ENCODE measurements at places on chromosomes 2 and 18. TPM values are rescaled to one million over a fixed set of nuclear protein-coding genes. Genes with fewer than 3 reads are reported as not detected.

Gene MROH2A
- not detected for total RNA-seq

GRCh38 chr2:221914334-221914880 is 342.3 kb upstream of the EPHA4 start:
- H3K36me3 ChIP-seq, result no peaks in the 10 kb centered on the region
- H3K4me1 ChIP-seq, result no peaks in the 10 kb centered on the region
- H3K27me3 ChIP-seq, result no peaks in the 10 kb centered on the region
- DNase-seq, result no peak
- no peak overlapping the region for H3K4me3 ChIP-seq
- H3K27ac ChIP-seq, result no peak overlapping the region

DNA sequence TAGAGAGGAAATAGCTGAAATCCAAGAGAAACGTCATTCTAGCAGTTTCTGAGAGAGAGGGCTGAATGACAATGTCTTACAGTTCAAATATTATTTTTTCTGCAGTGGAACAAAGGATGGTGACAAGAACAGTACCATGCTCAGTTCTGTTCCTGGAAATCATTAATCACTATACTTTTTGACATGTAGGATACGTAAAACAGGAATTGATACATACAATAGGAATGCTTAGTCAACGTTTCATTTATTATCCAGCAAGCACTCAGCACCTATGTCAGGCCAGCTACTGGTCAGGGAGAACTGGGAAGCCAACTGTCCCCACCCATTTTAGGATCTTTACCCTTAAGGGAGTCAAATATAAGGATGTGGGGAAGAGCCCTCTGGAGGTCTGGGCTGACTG is 114.7 kb downstream of the DHRS9 start:
- no peaks in the 10 kb centered on the region for H3K27me3 ChIP-seq
- no peak for DNase-seq
- H3K27ac ChIP-seq, result no peak overlapping the region

Gene GPR39
- not detected for total RNA-seq

DNA sequence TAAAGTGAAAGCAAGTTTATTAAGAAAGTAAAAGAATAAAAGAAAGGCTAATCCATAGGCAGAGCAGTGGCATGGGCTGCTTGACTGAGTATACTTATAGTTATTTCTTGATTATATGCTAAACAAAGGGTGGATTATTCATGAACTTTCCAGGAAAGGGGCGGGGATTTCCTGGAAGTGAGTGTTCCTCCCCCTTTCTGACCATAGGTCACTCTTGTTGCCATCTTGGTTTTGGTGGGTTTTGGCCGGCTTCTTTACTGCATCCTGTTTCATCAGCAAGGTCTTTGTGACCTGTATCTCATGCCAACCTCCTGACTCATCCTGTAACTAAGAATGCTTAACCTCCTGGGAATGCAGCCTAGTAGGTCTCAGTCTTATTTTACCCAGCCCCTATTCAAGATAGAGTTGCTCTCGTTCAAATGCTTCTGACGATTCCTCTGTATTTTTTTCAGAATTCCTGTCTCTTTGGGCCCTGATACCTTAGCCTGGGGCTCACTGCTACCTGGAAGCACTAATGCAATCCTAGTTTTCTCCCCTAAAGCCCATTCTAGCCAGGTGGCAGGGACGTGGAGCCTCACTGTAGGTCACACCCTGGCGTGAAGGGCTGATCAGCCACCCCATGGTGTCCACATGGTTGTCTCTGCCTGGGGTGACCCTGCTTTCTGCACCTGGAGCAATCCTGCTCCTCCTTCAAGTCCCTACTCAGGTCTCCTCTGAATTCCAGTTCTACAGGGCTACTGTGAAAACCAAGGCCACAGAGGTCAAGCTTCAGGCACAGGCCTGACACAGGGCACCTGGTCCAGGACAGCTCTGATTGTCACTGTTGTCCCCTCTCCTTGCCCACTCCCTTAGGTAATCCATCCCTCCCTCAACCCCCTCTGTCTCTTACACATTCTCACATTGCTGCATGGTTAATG is 6.0 kb upstream of the SLC35F6 start:
- H3K36me3 ChIP-seq, result no peaks in the 10 kb centered on the region
- H3K27ac ChIP-seq, result peak overlapping the region; percentile 82
- DNase-seq, result peak; percentile 84
- H3K4me3 ChIP-seq, result no peak overlapping the region
- peaks cover 20% of the 10 kb centered on the region for H3K4me1 ChIP-seq

Gene ICOS
- not detected for total RNA-seq

Gene PLEKHA3
- total RNA-seq, result 15.1 TPM

GRCh38 chr2:144834998-144835633 is 315.2 kb upstream of the ZEB2 start:
- H3K36me3 ChIP-seq, result no peaks in the 10 kb centered on the region
- no peaks in the 10 kb centered on the region for H3K4me1 ChIP-seq
- H3K27ac ChIP-seq, result no peak overlapping the region

Gene PTPRN
- total RNA-seq, result not detected

GRCh38 chr2:79612999-79613398 is 100.1 kb downstream of the CTNNA2 start:
- H3K36me3 ChIP-seq, result no peaks in the 10 kb centered on the region
- no peak for DNase-seq
- H3K4me3 ChIP-seq, result no peak overlapping the region
- H3K27ac ChIP-seq, result no peak overlapping the region
- no peaks in the 10 kb centered on the region for H3K4me1 ChIP-seq
- peaks cover 5% of the 10 kb centered on the region for H3K27me3 ChIP-seq

Gene LYPD6
- 10.4 TPM for total RNA-seq

DNA sequence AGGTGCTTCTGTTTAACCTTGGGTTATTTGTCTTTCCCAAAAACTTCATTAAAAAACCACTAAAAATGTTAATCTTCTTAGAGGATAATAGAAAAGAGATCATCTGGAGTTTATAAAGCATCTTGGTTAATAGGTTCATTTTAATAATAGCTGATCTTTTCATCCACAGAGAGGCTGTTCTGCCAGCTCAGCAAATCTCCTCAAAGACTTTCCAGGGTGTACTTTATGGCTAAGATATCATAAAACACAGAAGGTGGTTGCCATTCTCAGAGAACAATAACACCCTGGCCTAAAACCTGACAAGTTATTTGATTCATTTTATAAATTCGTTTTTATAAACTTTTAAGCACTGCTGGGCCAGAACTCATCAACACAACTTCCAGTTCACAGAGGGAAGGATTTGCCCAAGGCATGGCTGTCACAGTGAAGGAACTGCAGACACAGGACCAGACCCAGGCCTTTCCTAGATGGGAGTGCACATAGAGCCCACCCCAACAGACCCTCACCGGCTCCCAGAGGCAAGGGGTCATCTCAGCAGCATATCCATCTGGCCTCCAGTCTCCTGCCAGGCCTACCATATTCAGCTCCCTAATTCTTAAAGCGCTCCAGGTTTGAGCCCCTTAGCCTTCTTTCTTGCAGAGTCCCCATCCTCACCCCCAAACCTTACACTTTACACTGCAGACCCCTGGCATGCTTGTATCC is 203.4 kb upstream of the RAB6C start:
- DNase-seq, result no peak
- H3K4me3 ChIP-seq, result no peak overlapping the region
- no peaks in the 10 kb centered on the region for H3K4me1 ChIP-seq
- H3K27me3 ChIP-seq, result no peaks in the 10 kb centered on the region
- no peak overlapping the region for H3K27ac ChIP-seq

GRCh38 chr2:39523308-39524044 is 86.4 kb upstream of the MAP4K3 start:
- DNase-seq, result peak; percentile 70
- no peak overlapping the region for H3K4me3 ChIP-seq
- H3K36me3 ChIP-seq, result no peaks in the 10 kb centered on the region
- peaks cover 19% of the 10 kb centered on the region for H3K4me1 ChIP-seq
- peak overlapping the region; percentile 78 for H3K27ac ChIP-seq
- no peaks in the 10 kb centered on the region for H3K27me3 ChIP-seq

Gene EML4
- total RNA-seq, result 117 TPM

DNA sequence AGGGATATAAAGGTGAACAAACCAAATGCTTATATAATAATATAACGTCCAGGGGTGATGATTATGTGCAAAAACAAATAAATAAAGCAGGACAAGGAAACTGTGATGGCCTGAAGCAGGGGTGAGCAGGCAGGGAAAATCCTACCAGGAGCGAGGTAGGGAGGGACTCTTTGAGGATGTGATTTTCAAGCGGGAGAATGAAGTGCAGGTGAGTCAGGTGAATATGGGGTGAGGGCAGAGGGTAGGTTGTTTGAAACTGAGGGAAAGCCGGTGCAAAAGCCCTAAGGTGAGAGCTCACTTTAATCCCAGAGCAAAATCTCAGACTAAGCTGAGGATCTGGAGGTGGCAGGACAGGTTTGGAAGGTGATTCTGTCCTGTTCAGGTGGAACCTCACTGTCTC is 40.7 kb downstream of the CYP26B1 start:
- no peak for DNase-seq
- H3K27ac ChIP-seq, result no peak overlapping the region
- H3K27me3 ChIP-seq, result no peaks in the 10 kb centered on the region
- H3K4me3 ChIP-seq, result no peak overlapping the region
- no peaks in the 10 kb centered on the region for H3K4me1 ChIP-seq
- no peaks in the 10 kb centered on the region for H3K36me3 ChIP-seq

- H3K4me1 ChIP-seq, result peaks cover 9% of the 10 kb centered on the region
- no peak overlapping the region for H3K27ac ChIP-seq
- peak; percentile 49 for DNase-seq
- no peaks in the 10 kb centered on the region for H3K27me3 ChIP-seq
Measured at GRCh38 chr2:101946372-101947039, 45.3 kb upstream of the IL1R2 start.

Gene RBM44
- 0.28 TPM for total RNA-seq

Gene ITGA6
- total RNA-seq, result 52.3 TPM

Gene WBP1
- 40.7 TPM for total RNA-seq

Gene DBI
- 326 TPM for total RNA-seq

DNA sequence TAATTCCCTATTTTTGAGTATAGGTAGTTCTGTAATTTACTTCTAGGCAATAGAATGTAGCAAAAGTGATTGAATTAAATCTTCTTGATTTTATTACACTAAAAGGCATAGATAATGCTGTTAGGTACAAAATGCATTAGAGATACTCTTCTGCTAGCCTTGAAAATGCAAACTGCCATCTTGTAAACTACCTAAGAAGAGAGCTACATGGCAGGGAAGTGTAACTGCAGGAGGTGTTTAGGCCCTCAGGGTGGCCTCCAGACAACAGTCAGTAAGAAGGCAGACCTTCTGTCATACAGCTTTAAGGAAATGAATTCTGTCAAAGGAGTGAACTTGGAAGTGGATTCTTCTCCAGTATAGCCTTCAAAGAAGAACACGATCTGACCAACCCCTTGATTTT is 1396.8 kb upstream of the SLC39A10 start:
- DNase-seq, result no peak
- H3K4me1 ChIP-seq, result no peaks in the 10 kb centered on the region
- H3K27me3 ChIP-seq, result peaks cover 14% of the 10 kb centered on the region
- H3K27ac ChIP-seq, result no peak overlapping the region
- H3K4me3 ChIP-seq, result no peak overlapping the region

- no peak overlapping the region for H3K4me3 ChIP-seq
- H3K4me1 ChIP-seq, result peaks cover 24% of the 10 kb centered on the region
- H3K36me3 ChIP-seq, result no peaks in the 10 kb centered on the region
- no peaks in the 10 kb centered on the region for H3K27me3 ChIP-seq
- DNase-seq, result no peak
Measured at GRCh38 chr18:23237524-23238151, 102.4 kb downstream of the CABLES1 start.

Gene NPPC
- total RNA-seq, result 8.5 TPM

GRCh38 chr2:224690868-224691267 is 25.3 kb downstream of the CCDC195 start:
- no peaks in the 10 kb centered on the region for H3K27me3 ChIP-seq
- peaks cover 43% of the 10 kb centered on the region for H3K4me1 ChIP-seq

DNA sequence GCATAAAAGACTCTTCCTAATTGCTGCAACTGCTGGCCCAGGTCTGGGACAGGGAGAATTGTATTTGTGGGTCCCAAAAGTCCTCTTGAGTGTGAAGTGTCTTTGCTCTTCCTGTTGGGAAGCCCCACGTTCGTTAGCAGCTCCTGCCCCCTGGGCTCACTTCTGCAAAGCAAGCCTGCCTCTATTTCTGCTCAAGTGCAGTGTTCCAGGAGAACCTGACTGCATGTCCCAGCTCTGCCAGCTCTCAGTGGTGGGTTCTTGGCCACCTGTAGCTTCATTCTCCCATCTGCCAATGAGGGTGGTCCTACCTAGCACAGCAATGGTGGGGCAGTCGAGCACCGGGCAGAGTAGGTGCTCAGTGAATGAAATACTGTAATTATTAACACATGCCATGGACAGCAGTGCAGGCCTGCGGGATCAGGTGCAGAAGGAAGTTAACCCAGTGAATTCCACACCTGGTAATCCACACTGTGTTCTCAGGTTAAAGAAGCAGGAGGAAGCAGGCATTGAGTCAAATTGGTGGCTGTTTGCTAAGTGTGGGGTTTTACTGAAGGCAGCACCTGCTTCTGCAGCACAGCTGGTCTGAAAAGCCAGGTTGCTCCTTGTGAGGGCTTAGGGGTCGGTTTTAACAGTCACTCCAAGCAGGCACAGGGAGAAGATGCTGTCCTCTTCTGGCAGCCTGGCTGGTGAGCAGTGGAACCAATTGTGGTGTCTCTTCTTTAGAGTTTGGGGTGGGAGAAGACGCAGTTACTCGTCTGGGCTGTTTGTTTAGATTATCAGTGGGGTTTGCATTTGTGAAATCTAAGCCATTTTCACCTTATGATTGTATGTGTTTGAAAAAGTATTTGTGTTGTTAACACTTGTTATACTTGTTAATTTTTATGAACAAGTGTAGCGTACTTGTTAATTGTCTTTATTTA is 54.3 kb downstream of the DGKD start:
- DNase-seq, result peak; percentile 35
- no peak overlapping the region for H3K27ac ChIP-seq
- H3K4me1 ChIP-seq, result peaks cover 3% of the 10 kb centered on the region
- no peak overlapping the region for H3K4me3 ChIP-seq
- no peaks in the 10 kb centered on the region for H3K27me3 ChIP-seq
- H3K36me3 ChIP-seq, result peaks cover 4% of the 10 kb centered on the region

GRCh38 chr2:234932591-234933168 is 19.1 kb upstream of the SH3BP4 start:
- no peaks in the 10 kb centered on the region for H3K27me3 ChIP-seq
- H3K4me1 ChIP-seq, result no peaks in the 10 kb centered on the region
- H3K36me3 ChIP-seq, result no peaks in the 10 kb centered on the region
- no peak overlapping the region for H3K4me3 ChIP-seq

DNA sequence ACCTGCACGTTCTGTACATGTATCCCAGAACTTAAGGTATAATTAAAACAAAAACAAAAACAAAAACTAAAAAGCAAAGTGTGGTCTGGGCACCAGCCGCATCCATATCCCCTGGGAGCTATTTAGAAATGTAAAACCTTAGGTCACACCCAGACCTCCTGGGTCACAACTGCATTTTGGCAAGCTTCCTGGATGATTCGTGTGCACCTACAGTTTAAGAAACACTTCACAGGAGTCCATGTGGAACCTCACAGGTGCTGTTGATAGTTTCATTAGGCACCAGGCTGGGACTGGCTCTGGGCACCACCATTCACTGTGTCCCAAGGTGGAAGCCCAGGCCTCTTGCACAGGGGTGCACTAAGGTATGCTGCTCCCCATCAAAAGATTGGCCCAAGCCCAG is 103.6 kb upstream of the BOD1L2 start:
- no peaks in the 10 kb centered on the region for H3K27me3 ChIP-seq
- H3K27ac ChIP-seq, result no peak overlapping the region
- no peak overlapping the region for H3K4me3 ChIP-seq
- no peak for DNase-seq
- H3K4me1 ChIP-seq, result no peaks in the 10 kb centered on the region

- H3K4me1 ChIP-seq, result no peaks in the 10 kb centered on the region
- H3K4me3 ChIP-seq, result no peak overlapping the region
- peak; percentile 18 for DNase-seq
Measured at GRCh38 chr2:218008060-218009040, 5.6 kb upstream of the TNS1 start.

Data from SJCRH30 (cell line).